ENCODE measurements at places on chromosomes 4 and X.
A peak's percentile ranks its signal among the peaks of the same experiment; 100 is the strongest.

- no peak for DNase-seq
These were observed 92.7 kb downstream of the SYNPO2 start for GRCh38 chr4:118981171-118981838.

DNA sequence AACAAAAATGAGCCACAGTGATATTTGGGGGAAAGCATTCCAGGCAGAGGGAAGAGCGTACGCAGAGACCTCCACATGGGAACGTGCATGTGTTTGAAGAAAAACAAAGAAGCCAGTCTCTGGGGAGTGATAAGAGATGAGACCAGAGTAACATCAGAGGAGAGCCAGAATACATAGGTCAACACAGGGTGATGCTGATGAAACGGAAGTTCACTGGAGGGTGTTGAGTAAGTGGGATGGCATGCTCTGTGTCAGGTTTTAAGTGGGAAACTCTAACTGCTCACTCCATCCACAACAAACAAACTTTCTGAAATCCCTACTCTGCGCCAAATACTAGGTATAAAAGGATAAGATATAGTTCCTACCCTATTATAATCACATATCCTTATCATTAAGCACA, 110.0 kb downstream of the ARHGAP6 start:
- DNase-seq: no peak

DNA sequence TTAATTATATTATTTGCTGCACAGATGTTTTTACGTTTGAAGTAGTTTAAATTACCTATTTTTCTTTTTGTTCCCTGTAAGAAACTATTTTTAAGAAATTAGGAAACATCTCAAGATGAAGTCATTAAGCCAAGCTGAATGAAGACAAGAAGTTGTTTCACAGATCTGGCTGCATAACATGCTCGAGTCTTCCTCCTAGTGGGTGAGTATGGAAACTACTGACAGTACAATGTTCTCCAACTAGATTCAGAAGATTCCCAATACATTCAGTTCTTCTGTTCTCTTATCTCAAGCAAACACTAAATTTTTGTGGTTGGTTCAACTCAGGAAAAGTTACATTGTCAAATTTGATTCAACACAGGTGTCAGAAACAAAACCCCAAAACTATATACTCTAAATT, 256.8 kb upstream of the VCX start:
- DNase-seq: no peak

GRCh38 chrX:109830157-109830703, 97.2 kb upstream of the ACSL4 start:
- DNase-seq: no peak

GRCh38 chr4:139245590-139245989, 34.4 kb downstream of the MGARP start:
- DNase-seq: no peak

DNA sequence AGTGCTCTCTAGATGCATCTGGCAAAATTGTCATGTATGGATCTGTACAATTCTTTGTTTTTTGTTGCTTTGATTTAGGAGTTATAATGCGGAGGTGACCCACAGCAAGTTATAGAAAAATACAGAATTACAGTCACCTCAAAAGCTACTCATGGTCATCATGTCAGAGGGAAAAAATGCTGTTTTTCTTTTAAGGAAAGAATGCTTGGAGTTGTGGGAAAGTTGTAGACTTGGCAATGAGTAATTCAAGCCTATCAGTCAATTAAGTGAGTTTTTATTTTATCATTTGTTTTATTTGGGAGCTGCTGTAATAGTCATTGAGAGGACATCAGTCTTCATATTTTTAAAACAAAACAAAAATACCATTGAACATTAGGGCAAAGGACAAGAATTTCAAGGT, 16.4 kb downstream of the FHL1 start:
- no peak for DNase-seq

GRCh38 chr4:153523941-153524386, 57.8 kb downstream of the TMEM131L start:
- DNase-seq: no peak

- no peak for DNase-seq
These were observed 43.8 kb upstream of the CLDN34 start for GRCh38 chrX:9923357-9923756.

- no peak for DNase-seq
These were observed 12.6 kb upstream of the UGT2B15 start for GRCh38 chr4:68683034-68683433.

- DNase-seq: peak; percentile 9
These were observed 36.1 kb upstream of the DOCK11 start for GRCh38 chrX:118459494-118459893.

GRCh38 chr4:8763966-8764901, 107.4 kb downstream of the HMX1 start:
- no peak for DNase-seq

GRCh38 chr4:101019941-101020401, 327.4 kb downstream of the PPP3CA start:
- DNase-seq: no peak

DNA sequence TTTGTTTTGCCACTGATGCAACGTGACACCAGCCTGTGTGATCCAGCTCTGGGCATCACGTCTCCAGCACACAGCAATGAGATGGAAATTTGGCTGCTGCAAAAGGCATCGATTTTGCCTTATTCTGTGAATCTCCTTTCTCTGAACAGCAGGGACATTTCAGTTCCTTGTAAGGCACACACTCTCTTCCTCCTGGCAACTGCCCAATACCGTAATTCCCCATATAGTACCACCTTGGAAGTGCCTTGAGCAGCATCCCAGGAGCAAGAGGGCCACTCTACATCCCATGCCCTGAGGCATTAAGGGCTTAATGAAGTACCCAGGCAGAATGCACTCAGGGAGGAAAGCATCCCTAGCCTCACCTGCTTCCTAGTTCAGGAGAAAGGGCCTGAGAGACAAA, 10.5 kb upstream of the MAMLD1 start:
- no peak for DNase-seq

GRCh38 chrX:15745179-15745578, 7.1 kb downstream of the CA5B start:
- DNase-seq: no peak

DNA sequence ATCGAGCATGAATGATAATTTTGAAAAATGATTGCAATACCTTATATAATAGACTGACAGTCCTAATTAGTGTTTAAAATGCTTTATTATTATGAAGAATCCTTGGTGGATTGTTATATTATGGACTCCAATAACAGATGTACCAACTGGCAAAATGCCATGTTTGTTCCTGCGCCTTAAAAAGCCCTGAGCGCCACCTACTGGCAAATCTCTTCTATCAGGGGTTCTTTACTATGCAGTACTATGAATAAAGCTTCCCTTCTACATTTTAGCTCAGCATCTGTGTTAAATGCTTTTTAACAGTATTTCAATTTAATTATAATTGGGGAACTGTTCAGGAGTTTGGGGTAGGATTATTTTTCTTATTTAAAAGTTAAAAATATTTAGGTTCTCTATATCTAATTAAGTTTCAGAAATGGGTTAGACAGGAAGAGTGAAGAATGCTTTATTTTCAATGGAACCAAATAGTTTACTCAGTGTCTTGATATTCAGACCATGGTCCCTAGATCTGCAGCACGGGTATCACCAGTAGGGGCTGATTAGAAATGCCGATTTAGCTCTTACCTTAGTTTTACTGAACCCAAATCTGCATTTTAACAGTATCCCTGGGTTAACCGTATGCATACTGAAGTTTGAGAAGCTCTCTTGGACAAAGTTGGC, 20.0 kb downstream of the CFAP97 start:
- DNase-seq: peak; percentile 70

GRCh38 chr4:54542119-54542438, 115.7 kb upstream of the KIT start:
- DNase-seq: no peak

- no peak for DNase-seq
These were observed 207.9 kb downstream of the MAB21L2 start for GRCh38 chr4:150789864-150790263.

- DNase-seq: no peak
These were observed 96.8 kb upstream of the CXXC4 start for GRCh38 chr4:104591510-104591911.

DNA sequence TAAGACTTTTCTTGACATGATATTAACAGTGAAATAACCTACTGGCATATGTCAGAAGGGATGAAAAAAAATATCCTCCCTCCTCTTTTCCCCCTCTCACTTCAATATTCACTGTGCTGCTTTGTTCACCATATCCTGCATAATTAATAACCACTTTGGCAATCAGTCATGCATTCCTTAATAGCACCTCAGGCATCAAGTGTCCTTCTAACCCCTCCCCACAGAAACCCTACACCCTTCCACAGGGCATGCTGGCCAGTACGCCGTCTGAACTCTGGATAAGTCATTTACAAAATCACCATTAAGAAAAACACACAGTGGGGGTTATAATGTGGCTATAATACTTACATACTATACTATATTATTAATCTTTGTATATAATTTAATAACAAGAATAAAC, 165.9 kb downstream of the PDGFC start:
- no peak for DNase-seq

- no peak for DNase-seq
These were observed 152.0 kb upstream of the FTHL17 start for GRCh38 chrX:31223817-31224216.

DNA sequence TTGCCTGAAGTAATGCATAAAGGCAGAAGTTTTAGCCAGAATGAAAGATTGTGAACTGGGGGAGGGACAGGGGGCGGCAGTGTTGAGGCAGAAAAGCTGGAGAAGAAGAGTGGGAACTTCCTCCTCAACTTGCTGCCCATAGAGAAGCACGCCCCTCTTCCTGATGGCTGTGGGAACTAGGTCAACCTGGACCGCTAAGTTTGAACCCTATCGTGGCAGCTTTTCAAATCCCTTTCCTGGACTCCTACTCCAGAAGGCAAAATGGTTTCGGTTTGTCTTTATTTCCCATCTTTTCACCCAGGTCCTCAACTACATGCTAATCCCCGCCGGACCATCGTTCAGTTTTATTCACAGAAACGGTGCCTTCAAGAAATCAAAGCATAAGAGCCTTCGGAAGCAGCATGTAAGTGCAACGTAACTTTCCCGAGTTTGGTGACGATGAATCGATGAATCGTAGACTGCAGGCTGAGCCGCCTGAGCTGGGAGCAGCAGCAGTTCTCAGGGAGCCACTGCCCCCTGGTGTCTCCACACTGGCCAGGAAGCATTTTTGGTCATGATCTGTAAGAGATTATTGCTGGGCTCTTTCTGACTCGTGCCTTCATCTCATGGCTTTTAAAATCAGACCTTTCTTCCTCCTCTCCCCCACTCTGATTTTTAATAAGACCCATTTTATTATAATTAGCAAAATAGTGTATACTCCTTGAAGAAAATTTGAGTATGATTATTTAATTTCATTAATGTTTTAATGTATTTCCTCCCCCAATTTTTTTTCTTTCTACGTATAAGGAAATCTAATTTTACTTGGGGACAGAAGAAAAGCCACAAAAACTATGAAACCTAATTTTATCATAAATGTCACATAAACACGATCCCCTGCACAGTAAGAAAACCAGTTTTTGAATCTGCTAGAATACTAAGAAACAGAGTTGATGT, 21.4 kb downstream of the SPINK2 start:
- peak; percentile 62 for DNase-seq

DNA sequence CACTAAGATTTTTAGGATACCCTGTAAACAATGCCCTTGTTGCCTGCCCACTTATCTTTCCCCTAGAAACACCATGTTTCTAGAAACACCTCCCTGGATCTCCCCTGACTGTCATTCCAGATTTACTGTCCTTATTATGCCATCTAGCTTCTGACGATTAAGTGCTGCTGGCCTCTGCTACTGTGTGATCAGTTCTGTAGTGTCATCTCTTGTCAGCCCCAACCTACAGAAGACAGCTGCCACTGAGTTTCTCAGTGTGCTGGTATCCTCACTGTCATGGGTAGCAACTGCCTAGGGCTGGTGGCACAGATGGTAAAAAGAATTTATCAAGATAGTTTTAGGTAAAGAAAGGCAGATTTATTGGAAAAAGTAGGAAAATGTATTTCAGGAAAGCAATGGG, 68.7 kb upstream of the WWC2 start:
- DNase-seq: no peak

- DNase-seq: no peak
These were observed 13.0 kb upstream of the PLAC1 start for GRCh38 chrX:134671294-134671693.

DNA sequence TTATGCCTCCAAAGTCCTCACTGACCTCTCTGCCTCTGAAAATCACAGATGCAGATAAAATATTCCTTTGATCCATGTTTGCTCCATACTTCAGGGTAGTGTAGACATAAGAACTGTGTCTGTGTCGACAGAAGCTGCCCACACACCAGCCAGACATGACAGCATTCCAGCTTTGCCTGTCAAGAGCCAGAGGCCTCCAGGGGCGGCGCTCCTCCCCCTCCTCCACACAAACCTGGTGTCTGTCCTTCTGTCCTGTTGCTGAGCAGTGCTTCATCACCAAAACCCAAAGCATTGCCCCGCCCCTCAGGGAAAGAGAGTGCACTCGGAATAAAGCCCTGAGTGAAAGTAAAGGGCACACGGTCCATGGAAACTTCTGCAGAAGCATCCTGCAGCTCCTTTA, 379.4 kb downstream of the FBXW7 start:
- DNase-seq: no peak

GRCh38 chr4:165301833-165302232, 25.6 kb upstream of the MSMO1 start:
- DNase-seq: no peak

DNA sequence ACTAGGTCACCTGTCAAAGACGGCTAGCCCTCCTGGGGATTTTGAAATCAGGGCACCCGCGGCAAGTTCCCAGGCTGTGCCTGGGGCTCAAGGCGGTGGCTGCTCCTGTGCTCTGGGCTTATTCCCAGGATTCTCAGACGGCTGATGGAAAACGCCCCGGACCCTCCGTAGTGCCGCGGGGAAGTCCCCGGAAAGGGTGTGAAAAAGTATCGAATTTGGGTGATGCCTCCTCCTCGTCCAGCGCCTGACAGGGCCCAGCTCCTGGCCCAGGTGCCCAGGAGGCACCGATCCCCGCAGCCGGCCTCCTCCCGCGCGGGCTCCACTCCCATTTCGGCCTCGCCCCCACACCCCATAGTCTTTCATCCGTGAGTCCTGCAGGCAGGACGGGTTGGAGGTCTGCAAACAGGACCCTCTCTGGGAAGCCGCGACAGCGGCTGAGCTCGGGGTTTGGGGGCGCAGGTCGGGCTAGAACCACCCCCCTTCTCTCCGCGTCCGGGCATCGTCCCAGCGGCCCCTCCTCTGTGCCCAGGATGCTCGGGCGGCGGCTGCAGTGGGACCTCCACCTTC, 1.1 kb upstream of the NSG1 start:
- DNase-seq: no peak

GRCh38 chr4:181578911-181579310, 664.3 kb upstream of the TENM3 start:
- no peak for DNase-seq

GRCh38 chr4:1045193-1045594, 33.8 kb downstream of the FGFRL1 start:
- DNase-seq: no peak

DNA sequence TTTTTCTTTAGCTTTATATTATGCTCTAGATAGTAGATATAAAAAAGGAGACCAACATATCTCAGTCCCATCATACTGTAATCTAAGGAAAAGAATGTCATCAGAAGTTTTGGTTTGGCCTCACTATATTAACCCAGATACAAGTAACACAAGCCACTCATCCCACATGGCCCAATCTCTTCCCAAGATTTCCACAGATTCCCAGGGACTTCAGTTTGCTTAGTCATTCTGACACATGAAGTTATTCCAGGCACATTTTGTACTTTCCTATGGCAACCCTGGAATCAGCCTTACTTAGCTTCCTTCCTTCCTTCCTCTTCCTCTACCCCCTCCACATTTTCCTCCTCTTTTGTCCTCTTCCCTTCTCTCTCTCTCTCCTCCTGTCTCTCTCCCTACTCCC, 21.7 kb upstream of the DCLK2 start:
- DNase-seq: no peak
